Stimulated activated CD8-positive, alpha-beta memory T cell treated with anti-CD3 and anti-CD28 coated beads, Interleukin-7, amount 100 ng/mL, for 1 hour (primary cell): ENCODE measurements at places on chromosomes 13 and 19.

GRCh38 chr19:35216833-35217648 lies 11.5 kb downstream of the FAM187B start:
- DNase-seq: no peak

- DNase-seq: no peak
Observed at GRCh38 chr13:108963276-108963810, 333.9 kb downstream of the MYO16 start.

GRCh38 chr13:30103161-30103840 lies 204.1 kb downstream of the KATNAL1 start:
- no peak for DNase-seq

- no peak for DNase-seq
Observed at GRCh38 chr13:21324803-21325202, 134.3 kb downstream of the ZDHHC20 start.

DNA sequence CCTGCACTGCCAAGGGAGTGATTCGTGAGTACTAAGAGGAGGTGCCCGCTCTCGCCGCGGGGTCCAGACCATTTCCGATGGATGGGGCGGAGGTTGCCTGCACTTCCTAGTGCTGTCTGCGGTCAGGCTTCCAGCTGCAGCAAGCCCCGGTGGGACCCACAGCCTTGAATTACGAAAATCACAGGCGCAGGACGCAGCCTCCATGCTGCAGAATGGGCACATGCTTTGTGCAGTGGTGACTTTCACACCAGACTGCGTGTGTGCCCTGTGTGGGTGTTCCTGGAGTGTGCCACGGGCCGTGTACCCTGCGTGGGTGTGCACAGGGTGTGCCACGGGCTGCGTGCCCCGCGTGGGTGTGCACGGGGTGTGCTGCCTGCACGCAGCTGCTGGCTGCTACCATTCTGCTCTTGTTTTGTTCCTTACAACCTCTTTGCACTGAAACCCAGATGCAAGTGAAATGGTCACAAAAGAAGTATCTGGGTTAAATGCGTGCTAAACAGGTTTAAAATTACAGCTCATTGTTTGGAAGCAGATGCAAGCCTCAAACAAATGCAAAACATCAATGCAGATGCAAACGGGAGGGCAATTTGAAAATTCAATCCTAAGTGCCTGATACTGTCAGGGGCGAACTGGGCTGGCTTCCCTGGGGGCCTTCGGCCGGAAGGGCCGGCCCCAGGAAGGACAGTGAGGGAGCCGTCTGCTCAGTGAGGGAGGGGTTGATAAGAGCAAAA lies 221.2 kb upstream of the SOX1 start:
- no peak for DNase-seq

DNA sequence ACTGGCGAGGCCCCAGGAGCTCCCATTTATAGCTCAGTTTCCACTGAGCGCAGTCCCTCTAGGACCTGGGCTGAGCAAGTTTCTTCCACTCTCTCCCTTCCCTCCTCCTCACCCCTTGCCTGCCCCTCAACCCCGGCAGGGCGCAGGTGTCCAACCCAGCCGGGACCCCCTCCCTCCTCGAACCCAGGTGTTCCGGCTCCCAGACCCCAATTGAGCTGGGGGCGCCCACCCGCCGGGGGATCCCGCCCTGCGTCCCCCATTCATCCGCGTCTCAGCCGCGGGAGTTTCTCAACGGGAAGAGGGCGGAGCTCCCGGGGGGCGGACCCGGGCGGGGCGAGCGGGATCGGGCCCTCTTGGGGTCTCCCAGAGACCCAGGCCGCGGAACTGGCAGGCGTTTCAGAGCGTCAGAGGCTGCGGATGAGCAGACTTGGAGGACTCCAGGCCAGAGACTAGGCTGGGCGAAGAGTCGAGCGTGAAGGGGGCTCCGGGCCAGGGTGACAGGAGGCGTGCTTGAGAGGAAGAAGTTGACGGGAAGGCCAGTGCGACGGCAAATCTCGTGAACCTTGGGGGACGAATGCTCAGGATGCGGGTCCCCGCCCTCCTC lies at the start of gene KIRREL2:
KIRREL2 (plus strand) TSS at position 366 of the 604 bp plus-strand sequence; CDS start at position 575, 209 bp downstream.
- no peak for DNase-seq

DNA sequence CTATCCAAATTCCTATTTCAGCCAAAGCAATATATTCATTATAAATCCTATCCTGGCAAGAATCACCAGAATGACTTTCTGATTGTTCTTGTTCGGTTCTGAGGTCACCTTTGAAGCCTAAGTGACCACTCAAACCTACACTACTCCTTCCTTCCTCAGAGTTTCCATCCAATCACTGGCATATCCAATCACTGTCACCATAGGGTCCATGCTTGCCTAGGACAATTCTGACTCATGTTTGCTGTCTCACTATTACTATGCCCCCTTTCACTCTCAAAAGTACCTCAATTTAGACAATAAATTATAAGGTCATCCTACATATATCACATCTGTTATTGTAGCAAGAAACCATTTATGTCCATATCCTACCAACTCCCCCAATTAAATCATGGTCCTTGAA lies 58.9 kb downstream of the UBL3 start:
- DNase-seq: no peak

DNA sequence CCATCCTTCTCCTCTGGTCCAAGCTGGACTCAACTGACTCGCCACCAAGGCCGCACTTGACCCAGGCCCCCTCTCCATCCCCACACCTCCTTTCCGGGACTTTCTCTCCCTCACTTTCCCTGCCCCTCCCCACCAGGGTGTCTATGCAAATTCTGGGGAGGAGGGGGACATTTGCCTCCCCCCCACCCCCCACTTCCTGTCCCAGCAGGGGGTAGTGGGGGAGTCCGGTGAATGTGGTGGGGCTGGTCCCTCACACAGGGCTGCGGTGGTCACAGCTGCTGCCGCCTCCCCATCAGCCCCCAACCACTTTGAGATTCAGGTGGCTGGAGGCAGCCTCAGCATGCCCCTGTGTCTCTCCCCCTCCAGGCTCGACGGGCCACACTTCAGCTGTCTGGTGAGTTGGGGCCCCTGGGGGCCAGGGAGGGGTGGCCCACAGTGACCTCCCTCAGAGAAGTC lies 870 bp downstream of the SPIB start:
- no peak for DNase-seq

DNA sequence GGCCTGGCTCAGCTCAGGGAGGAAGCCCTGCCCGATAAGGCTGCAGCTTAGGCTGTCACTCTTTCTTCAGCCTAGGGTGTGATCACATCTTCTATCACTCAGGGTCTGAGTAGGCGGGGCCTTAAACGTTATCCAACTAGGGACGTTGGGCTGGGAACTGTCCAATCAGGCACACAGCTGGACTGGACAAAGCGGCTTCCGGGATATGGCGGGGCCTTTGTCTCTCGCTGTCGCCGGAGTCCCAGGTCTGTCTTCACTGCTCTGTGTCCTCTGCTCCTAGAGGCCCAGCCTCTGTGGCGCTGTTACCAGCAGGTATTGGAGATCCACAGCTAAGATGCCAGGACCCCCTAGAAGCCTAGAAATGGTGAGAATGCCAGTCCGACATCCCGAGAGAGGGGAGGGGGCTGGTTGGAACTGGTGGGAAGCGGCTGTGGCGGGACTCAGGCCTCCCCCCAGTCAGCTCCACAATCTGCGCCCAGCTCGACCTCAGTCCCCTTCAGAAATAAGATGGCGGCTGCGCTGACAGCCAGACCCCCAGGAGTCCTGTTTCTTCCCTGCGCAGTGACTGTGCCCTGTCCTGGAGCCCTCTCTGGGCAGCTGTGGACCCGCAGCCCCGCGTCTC lies at the start of gene ZNF254:
ZNF254 (plus strand) TSS at position 214 of the 622 bp plus-strand sequence; CDS start at position 335, 121 bp downstream.
- peak; percentile 47 for DNase-seq

GRCh38 chr19:55554741-55555152 lies 9.4 kb upstream of the SBK3 start:
- no peak for DNase-seq

GRCh38 chr13:112684071-112684845 lies 5.6 kb upstream of the ATP11A start:
- no peak for DNase-seq

DNA sequence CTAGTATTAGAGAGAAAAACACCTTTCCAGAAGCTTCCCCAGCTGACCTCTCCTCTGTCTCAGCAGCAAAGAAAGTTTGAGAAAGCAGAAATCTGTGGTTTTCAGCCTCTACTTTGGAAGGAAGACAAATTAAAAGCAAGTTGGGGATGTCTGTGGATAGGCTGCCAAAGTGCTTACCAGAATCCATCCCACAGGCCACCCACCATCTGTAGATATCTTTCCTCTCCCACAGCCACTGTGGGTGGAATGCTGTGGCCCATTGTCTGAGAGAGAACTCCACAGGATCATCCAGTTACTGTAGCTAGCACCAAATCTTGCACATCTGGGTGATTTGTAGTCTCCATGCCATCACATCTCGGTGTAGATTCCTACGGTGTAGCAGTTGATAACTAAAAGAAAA lies 133.5 kb downstream of the DNAJC15 start:
- no peak for DNase-seq

- DNase-seq: no peak
Observed at GRCh38 chr13:20136781-20137703, 23.8 kb downstream of the GJA3 start.

DNA sequence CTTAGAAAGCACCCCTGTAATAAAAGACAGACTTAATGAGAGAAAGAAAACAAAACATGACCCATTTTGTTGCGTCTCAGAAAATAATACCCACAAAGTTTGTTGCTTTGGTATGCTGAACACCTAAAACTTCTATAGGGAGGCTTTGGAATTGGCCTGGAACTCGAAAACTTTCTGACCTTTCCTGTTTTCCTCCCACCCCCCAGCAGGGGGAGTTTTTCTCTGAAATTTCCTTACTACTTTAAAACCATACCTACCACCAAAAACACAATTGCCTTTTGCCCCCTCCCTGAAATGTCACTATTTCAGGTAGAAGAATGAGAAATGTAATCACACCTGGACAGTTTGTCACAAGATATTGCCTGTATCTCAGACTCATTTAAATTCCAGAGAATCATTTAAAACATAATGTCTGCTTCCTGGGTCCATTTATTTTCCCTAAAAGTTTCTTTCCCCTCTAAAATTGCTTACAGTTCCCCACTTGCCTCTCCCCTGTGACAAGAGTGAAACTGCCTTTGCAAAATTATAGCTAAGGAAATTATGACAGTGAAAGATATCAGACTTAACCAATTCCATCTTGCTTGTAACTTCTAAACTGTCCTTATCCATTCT lies 2700.2 kb downstream of the PCDH9 start:
- DNase-seq: no peak

DNA sequence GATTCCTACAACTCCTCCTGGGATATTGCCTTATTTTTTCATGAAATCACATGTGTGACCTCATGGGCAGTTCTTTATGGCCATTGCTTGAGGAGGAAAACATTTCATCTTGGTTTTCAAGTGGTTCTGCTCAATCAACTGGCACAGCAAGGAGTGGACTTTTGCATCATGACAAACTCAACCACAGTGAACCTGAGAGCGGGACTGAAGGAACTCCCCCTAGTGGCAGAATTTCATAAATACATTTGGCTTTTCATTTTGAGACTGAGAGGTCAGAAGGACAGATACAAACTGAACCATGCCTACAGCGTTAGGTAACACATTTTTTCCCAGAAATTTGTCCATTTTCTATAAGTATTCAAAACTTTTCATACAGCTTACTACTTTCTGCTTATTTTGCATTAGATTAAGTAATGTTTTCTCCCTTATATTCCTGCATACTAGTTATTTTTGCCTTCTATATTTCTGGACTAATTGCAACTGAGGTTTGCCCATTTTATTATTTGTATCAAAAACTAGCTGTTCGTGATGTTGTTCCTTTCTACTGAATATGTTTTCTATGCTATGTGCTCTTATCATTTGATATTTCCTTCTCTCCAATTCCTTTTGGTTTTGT lies 13.4 kb upstream of the SIGLEC12 start:
- DNase-seq: no peak

DNA sequence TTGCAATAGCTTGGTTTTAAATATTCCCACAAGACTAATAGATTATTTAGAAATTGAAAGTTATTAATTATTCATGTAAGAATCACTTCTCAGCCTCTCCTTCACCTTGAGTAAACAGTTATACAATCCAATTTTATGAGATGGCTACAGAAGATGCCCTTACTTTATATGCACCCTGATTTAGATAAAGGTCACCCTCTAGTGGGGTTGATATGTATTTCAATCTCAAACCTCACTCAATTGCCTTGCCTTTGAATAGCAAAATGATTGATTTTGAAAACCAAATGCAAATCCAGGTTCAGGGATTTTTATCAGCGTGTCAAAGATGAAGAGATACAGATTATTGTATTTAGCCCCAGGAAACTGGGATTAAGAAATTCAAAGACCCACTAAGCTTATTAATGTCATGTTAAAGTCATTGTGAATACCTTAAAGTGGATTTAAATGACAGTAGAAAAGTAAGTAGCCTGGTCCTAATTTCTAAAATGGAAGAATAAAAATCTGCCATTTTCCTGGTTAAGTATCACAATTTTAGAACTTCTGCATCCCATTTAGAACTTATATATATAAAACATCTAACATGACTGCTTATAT lies 305.1 kb downstream of the ITGBL1 start:
- no peak for DNase-seq
